Stimulated activated CD4-positive, alpha-beta T cell treated with anti-CD3 and anti-CD28 coated beads, Interleukin-4, amount 100 ng/mL, for 4 hours (primary cell): ENCODE measurements at places on chromosomes 5 and 9.
A peak's percentile ranks its signal among the peaks of the same experiment; 100 is the strongest.

GRCh38 chr5:178564811-178565550, 25.2 kb downstream of the COL23A1 start:
- DNase-seq: no peak

DNA sequence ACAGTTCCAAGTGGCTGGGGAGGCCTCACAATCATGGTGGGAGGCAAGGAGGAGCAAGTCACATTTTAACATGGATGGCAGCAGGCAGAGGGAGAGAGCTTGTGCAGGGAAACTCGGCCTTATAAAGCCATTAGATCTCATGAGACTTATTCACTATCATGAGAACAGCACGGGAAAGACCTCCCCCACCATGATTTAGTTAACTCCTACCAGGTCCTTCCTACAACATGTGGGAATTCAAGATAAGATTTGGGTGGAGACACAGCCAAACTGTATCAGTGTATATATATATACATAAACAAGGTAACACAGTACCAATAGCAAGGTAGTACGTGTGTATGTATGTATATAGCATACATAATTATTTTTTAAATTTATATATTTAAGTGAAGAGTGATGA, 50.9 kb downstream of the NFX1 start:
- DNase-seq: no peak

- no peak for DNase-seq
Observed at GRCh38 chr5:14753292-14753691, 88.8 kb downstream of the OTULIN start.

GRCh38 chr5:139792218-139792617, 3.4 kb upstream of the PSD2 start:
- no peak for DNase-seq

DNA sequence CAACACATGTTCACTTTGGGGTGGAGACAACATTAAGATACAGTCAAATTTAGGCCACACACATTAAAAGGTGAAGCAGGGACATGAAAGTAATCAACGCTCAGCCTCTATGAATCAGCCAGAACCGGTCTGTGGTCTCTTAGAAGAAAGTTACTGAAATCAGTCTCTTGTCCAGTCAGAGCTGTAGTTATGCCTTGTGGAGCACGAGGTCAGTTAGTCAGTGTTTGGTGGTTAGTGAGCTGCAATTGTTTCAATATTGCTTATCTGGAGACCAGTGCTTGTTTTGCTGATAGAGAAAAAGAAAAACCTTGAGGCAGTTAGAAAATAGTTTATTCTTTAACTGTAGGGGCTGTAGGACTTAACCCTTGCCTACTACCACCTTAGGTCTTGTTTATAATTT, 157.8 kb upstream of the RASEF start:
- no peak for DNase-seq

- no peak for DNase-seq
Observed at GRCh38 chr9:114341152-114341830, 11.6 kb downstream of the ORM2 start.

- no peak for DNase-seq
Observed at GRCh38 chr9:78783743-78784142, 486.8 kb downstream of the PSAT1 start.

- DNase-seq: no peak
Observed at GRCh38 chr5:67248703-67249589, 52.3 kb upstream of the CD180 start.

- no peak for DNase-seq
Observed at GRCh38 chr9:17878810-17879370, 300.0 kb downstream of the SH3GL2 start.

GRCh38 chr5:80156156-80156555, 99.7 kb downstream of the SERINC5 start:
- DNase-seq: no peak

DNA sequence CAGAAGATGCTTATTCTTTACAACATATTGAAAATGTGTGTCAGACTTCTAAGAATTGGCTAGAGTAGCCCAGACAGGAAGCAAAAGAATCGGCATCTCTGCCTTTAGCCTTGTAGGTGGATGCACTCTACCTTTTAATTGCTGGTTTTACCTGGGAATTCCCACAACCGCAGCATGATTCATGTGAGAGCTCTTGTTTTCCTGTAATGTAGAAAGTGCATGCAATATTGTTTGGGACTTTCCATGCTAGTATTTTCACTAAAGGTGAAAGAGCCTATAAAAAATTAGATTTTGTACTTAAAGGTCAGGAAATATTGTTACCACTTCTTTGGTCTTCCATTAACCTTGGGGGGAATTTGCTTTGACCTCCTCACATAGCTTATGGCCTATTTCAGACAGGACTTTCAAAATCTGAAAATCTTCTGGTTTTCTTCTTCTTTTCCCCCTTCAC, 89.8 kb downstream of the NTRK2 start:
- peak; percentile 24 for DNase-seq

GRCh38 chr9:99577351-99577750, 244.3 kb upstream of the NR4A3 start:
- DNase-seq: no peak
